ENCODE measurements at places on chromosomes 4 and X.

DNA sequence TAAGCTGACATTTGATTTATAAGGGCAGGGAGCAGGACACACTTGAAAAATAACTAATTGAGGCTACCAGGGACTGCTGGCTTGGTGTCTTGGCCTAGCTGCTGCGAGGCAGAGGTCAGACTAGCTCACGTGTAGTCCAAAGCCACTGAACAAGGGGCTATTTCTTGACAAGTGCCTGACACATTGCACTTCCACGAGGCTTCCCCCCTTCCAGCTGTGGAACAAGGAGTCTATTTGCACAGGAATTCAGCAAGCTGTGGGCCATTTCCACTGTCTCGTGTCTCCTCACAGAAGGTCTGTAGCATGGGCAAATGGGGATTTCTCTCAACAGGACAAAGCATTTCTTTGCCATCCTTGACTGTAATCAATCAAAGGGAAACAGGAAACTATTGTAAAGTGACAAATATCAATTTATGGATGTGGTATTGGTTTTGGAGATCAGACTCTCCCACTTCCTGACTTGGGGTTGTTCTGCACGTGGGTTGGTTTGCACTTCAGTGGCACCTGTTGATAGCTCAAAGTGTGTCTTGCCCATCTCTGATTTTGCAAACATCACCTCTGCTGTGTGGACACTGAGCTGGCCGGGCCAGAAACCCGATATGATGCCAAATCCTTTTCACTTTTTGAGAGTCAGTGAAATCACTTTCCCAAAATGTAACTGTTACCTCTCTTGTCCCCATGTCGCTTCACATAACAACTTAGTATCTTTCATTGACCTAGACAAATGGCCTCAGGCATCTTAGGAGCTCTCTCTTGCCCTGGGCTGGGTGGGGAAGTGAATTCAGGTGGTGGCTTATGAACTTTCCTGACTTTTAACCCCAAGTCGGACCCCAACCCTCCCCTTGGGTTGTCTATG, 107.4 kb upstream of the MAMLD1 start:
- no peak for DNase-seq

GRCh38 chr4:137543198-137543597, 10.9 kb upstream of the PCDH18 start:
- no peak for DNase-seq

DNA sequence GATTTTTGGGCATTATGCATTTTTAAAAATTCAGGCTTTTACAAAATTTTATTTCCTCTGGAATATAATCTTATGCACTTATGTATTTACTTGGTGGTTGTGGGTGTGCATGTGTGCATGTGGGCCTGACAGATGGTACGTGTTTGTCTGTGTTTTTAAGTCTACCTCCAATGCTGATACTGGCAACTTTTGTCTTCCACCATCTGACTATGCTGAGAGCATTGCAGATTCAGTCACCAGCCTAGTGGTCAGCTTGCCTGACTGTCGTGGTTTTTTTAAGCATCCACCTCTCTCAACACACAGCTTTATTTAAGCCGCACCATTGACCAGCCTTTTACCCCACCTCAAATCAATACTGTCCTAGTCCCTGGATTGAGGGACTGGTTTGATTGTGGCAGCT, 37.1 kb downstream of the FSTL5 start:
- no peak for DNase-seq

DNA sequence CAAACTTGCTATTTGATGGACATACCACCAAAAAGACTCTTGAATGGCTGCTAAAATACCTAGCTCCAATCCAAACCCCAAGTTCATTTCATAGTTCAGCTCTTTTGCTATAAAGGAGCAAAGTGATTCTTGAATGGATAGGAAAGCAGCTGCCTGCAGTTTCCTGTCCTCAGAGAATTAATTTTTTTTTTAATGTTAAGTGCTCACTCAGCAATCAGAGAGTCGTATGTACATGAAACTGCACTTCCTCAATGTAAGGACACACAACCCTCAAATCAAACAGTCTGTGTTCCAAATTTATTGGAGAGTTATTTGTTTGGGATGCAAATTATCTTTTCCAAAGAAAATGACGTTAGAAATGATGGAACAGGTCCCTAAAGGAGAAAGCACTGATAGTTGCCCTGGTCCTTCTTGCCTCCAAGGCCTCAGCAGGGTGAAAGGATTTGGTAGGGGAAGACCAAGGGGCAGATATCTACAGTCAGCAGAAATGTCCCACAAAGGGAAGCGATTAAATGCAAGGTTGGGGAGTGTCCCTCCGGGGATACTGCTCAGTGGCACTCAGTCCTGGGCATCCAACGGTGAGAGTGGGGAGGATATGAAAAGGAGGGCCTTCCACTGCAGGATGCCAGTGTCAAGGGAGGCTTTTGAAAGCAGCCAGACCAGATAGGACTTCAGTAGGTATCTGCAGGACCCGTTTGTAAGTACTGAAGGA, 67.2 kb upstream of the RASGEF1B start:
- DNase-seq, result no peak

DNA sequence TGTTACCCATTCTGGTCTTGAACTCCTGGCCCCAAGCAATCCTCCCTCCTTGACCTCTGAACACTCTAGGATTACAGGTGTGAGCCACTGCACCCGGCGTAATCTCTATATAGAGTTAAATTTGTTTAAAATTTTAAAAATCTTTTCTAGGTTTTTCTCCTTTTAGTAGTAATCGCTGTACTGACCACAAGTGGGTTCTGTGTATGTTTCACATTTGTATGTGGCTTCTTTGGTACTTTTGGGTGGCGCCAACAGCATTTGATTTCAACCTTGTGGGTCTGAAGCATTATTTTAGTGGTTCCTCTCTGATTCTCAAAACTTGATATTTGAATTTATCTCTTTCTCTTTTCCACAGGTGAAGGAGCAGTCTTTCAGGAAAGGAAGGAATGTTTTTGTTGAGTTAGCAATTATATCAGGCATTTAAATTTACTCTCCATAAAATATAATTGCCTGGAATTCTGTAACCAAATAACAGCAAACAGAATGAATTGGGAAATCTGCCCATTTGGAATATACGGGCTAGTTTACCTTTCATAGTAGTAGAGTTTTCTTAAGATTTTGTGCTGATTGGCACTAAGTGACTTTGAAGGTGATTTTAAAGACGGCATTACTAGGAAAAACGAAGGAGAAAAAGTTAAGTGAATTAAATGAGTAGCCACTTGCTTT, 29.5 kb downstream of the ARHGAP10 start:
- DNase-seq, result no peak

DNA sequence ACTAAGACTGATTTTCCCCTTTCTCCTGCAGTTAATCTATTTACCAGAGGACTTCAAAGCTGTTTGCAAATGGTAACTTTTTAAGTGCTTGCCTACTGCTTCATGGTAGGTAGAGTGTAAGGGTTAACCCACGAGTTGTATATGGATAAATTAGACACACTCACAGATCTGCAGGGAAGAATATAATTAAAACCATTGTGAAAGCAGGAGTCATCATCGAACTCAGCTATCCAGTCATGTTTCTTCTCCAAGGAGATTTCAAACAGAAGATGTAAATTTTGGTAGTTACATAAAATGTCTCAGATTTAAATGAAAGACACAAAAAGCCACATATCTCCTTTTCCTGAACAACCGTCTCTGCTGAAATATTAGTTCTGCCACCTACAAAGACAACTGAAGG, 549 bp upstream of the XG start:
- no peak for DNase-seq

DNA sequence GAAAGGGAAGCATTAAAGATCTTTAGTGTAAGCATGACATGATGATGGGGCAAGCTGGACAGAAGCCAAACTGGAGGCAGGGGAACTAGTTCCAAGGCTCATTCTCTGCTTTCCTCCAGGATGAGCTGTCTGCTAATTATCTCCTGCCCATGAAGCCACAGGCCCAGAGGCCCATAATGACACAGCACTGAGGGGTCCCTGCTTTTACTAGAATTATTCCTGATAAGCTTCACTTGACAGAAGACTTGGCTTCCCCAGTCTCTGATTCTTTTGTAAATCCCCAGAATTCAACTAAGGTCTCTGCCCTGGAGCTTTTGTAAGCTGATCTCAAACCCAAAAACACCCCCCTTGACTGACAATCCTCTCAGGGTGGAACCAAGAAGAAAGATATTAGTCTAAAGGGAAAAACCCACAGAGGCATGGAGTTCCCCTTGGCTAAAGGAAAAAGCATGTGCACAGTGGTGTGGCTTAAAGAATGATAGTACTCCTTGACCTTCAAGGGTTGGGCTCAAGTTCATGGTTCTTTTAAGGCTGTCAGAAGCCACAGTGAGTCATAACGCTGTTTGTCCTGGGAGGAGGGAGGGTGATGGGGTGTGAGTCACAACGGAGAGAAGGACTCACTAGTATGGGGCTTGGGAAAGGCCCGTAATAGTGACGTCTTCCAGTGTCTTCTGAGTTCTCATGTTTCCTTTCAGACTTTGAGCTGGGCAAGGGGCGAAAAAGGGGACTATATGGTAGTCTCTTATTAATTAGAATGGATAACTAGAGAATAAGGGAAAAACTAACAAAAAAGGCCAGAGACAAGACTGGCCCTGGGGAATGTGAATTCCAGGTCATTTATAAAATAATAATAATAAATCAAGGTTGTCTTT, 146.0 kb upstream of the CPEB2 start:
- peak; percentile 24 for DNase-seq

GRCh38 chrX:56728321-56728720, 722 bp upstream of the NBDY start:
- no peak for DNase-seq

GRCh38 chr4:10703766-10704429, 19.3 kb upstream of the CLNK start:
- DNase-seq, result peak; percentile 9

DNA sequence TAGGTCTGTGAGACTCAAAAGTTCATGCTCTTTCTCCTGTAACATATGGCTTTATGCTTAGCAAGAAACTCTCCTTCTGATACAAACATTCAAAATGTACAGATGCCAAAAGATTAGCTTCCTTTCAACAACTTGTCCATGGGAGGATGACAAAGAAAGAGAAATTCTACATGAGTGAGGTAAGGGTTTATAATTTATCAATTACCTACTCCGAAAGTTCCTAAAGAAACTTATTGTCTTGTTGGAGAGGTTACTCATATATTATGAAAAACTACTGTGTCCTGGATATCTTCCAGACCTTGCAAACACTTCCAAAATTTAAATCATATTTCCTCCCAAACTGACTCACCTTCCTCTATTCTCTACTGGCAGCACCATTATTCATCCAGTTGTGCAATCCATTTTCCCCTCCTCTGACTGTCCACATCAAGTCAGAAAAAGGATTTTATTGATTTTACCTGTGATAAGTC, 65.1 kb downstream of the ENPEP start:
- DNase-seq, result peak; percentile 70

DNA sequence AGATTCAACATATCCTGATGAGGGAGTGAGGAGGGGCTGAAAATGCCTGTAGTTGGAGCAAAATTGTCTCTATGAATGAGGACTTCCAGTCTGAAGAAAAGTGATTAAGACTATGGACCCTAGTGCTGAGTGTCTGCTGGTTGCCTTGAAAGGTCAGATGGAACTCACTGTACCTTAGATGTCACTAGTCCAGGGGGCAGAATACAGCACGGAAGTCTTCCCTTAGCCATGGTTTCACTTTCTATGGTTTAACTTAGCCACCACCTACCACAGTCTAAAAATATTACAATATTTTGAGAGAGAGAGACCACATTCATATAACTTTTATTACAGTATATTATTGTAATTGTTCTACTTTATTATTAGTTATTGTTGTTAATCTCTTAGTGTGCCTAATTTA, 223.1 kb downstream of the FMR1NB start:
- no peak for DNase-seq

GRCh38 chrX:44451056-44451455, 91.6 kb downstream of the FUNDC1 start:
- DNase-seq, result no peak

DNA sequence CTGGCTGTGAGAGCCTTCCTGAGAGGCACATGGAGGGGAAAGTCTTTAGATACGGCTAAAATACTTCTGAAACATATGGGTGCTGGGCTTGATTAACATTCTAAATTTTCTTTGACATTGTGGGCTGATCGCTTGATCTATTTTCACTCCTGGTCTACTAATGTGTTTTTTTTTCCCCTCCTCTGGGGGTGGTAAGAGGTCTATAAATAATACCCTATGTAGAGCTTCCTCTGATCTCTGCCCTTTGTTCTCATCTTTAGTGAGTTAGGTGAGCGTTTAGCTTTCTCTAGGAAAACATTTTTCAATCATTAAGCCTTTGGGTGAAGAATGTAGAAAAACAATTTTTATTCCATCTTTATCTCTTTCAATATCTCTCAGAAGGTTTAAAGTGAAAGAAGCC, 9.8 kb downstream of the SLC4A4 start:
- no peak for DNase-seq

DNA sequence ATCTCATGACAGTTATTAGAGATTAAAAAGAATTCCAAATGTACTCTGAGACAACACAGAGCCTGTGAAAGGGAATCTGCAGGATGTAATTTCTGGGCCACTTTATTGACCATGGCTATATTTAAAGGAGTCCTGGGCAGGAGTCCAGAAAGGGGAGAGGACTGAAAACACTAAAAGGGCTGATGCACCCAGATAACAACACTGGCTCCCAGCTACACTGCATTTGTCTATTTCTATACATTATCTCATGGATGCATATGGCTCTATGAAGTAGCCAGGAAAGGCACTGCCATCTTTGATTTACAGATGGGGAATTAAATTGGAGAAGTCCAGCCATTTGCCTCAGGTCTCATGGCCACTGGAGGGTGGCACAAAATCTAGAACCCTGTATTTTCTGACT, 56.0 kb downstream of the MED28 start:
- DNase-seq, result no peak

DNA sequence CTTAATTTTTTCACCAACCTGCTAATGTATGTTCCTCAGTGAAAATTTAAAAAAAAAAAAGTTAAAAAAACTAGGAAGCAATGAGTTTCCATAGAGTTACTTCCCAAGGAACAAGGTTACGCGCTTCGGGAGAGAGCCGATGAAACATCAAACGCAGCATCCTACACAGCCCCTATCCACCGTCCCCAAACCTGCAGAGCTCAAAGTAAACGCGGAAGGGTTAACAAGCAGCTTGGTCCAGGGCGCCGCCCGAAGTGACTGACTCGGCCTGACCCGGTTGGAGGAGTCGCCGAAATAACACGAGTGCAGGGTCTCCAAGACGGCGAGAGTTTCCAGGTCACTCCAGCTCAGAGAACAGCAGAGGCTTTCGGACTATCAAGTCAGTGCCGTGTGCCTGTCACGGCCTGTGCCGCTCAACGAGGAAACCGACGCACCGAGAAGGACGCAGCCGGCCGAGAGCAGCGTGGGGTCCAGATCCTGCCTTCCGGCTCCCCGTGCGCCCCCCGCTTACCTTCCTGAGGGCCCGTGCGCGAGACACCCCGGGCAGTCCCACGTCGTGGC, 512 bp downstream of the NOP14 start:
- peak; percentile 65 for DNase-seq

DNA sequence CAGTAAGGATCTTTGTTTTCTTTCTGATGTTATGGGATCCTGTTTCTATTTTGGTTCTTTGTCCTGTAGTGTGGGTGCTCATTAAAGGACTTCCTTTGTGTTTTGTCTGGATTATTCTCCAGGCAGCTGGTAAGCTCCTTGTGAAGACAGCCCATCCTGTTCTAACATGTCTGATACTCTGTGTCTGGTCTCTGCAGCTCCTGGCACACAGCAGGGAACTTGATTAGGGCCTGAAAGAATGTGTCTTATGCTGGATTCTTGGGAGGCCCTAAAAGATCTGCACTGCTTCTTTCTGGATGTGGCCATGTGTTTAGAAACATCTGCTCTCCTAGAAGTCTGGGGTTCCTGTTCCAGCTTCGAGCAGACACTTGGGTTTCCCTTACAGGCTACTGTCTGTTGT, 38.1 kb upstream of the ATXN3L start:
- DNase-seq, result no peak

All from dermis microvascular lymphatic vessel endothelial cell (primary cell).